Vagina (tissue), 2 donors: ENCODE measurements at places on chromosomes 16 and 17.

- DNase-seq = no peak
These were observed 188.4 kb upstream of the NLRP1 start for GRCh38 chr17:5772720-5773119.

DNA sequence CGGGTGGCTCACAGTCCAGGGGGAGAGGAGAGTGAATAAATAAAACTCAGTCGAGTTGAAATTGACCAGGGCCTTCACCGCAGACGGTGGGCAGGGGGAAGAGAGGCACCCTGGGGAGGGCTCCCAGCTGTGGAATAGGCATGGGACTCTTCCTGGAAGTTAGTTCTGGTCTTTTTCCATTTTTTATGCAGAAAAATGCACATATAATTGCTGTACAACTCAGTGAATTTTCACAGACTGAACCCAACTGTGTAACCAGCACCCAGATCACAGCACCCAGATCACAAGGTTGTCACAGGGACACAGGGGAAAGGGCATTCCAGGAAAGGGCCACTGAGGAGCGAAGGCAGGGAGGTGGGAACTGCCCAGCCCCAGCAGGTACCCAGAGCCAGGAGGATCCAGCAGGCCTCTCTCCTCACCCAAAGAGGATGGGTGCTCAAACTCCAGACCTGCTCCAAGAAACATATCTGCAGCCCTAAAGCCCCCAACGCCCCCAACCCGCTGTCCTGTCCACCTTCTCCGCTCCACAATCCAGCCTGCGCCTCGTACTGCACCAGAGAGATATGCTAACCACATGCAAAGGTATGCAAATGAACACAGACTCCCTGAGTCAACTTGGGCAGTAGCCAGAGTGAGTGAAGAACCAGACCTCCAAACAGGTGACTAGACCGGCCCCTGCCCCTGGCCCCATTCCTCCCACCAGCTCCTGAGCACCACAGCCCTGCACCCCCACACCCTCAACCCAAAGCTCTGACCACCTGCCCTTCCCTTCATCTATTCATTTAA, 29.1 kb upstream of the EIF1 start:
- DNase-seq = no peak

DNA sequence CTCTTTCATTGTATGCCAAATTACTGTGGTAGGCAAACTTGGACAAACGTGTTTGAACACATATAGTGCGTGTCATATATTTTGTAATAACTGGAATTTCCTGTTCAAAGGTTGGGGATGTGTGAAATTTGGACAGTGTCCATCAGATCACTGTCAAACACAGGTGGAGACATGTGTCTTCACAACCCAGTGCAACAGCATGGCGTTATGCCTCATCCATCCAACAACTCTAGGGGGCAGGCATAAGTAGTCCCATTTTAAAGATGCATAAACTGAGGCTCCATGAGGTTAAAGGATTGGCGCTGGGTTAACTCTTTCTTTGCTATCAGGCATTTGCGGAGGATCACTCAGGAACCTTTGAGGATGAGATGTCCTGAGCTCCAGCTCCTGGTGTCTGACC, 103.7 kb downstream of the RBFOX1 start:
- DNase-seq = no peak

DNA sequence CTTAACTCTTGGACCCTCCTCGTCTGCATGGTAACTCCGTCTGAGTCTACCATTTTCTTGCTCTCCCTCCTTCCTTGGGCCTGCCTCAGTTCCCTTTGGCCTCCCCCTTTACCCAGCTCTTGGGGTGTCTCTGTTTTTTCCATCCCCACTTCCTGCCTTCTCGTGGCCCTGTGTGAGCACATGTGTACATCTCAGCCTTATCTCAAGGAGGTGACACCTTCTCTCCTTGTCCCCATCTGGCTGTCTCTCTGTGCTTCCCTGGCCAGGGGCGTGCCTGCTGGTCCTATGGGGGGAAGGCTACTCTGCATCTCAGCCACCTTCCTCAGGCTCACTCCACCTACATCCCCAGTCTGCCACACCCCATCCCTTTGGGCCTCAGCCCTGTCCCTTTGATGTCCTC, 6.6 kb downstream of the CTF1 start:
- DNase-seq = no peak

DNA sequence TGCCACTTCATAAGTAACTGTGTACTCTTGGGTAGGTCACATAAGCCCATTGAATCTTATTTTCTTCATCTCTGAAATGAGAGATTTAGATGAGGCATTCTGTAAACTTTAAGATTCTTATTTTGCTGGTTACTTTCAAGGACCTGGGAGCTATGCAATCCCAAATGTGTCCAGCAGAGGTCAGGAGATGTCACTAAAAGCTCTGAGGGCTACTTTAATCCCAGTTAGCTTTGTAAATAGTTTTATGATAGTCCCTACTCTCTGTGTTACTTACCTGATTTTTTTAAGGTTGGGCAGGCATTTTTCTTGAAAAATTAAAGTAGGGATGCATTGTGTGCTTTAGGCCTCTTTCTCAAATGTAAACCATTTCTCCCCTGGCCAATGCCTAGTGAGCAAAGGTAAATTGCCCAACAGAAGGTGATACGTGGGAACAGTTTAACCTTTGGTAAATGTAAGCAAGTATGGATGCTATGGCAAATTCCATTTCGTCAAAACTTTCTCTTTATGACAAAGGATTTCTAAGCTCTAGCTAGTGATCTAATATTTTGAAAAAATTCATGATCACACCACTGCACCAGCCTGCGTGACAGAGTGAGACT, 57.1 kb upstream of the WSB1 start:
- DNase-seq = no peak

GRCh38 chr17:15447928-15448579, 19.4 kb downstream of the CDRT4 start:
- no peak for DNase-seq

DNA sequence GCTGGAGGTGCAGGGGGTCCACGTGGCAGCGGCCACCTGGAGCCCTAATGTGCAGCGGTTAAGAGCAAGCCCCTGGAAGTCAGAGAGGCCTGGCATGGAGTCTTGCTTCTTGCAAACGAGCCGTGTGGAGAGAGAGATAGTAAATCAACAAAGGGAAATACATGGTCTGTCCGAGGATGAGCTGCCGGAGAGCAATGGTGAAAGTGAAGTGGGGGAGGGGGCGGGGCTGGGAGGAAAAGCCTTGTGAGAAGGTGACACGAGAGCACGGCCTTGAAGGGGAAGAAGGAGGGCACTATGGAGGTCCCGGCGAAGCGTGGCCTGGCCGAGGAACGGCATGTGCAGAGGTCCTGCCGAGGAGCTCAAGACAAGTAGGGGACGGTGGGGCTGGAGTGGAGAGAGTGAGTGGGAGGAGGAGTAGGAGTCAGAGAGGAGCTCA, 6.0 kb upstream of the SERPINF1 start:
- DNase-seq = no peak

- DNase-seq = no peak
These were observed 30.4 kb downstream of the KDM8 start for GRCh38 chr16:27233731-27234130.

- no peak for DNase-seq
These were observed 191.7 kb downstream of the CEP112 start for GRCh38 chr17:66000216-66000615.

DNA sequence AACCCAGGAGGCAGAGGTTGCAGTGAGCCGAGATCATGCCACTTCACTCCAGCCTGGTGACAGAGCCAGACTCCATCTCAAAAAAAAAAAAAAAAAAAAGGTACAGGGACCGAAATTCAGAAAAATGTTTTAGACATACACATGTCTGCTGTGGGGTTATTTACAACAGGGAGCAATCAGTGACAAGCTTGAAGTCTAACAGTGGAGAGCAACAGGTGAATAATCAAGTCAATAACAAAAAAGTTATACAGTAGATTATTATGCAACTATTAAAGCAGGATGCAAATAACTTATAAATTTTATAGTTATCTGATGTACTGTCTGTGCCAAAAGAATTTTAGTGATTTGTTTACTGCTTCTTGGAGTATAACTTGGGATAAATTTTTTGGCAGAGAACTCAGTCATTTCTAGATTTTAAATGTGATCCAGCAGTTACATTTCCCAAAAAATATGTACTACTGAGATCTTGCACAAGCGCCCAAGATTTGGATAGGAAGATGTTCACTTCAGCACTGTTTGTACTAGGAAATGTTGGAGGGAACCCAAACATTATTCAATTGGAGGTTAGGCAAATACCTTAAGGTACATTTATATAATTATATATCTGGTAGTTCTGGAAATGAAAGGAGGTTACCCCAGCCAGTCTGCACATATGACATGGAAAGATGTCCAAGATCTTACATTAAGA, 34.1 kb downstream of the EEF2K start:
- DNase-seq = no peak

GRCh38 chr17:56319531-56319930, 166.3 kb downstream of the ANKFN1 start:
- no peak for DNase-seq

DNA sequence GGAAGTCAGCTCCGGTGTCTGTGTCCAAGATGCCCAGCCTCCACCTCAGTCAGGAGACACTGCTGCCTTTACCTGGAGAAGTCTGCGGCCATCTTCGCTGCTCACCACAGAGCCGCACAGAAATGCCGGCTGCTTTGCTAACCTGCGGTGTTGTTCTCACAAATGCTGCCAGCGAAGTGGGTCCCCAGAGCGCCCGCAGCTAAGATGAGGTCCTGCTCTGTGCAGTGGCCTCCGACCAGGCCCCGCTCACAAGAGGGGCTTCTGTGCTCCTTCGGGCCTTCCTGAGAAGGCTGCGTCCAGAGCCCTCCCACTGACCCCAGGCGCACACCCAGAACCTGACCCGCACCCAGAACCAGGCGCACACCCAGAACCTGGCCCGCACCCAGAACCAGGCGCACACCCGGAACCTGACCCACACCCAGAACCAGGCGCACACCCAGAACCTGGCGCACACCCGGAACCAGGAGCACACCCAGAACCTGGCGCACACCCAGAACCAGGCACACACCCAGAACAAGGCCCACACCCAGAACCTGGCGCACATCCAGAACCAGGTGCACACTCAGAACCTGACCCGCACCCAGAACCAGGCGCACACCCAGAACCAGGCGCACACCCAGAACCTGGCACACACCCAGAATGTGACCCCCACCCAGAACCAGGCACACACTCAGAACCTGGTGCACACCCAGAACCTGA, 51.5 kb upstream of the FASN start:
- no peak for DNase-seq

- DNase-seq = no peak
These were observed 41.2 kb downstream of the NFATC3 start for GRCh38 chr16:68126395-68126794.

GRCh38 chr16:49274591-49274990, 7.0 kb downstream of the CBLN1 start:
- no peak for DNase-seq

DNA sequence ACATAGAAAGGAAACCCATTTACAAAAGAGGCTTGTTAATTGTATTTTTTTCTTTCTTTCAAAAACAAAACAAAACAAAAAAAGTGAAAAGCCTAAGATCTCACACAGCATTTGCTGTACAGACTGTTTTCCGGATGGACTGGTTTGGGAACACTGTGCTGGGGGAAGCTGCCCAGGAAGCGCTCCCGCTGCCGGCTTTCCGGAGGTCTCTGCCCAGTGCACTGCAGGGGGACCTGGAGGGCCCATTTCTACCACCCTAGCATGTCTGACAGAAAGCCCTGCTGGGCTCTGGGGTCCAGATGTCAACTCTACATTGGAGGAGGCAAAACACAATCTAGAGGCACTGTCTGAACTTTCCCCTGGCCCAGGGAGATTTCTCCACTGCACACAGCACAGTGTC, 26.3 kb upstream of the CLEC18B start:
- no peak for DNase-seq

DNA sequence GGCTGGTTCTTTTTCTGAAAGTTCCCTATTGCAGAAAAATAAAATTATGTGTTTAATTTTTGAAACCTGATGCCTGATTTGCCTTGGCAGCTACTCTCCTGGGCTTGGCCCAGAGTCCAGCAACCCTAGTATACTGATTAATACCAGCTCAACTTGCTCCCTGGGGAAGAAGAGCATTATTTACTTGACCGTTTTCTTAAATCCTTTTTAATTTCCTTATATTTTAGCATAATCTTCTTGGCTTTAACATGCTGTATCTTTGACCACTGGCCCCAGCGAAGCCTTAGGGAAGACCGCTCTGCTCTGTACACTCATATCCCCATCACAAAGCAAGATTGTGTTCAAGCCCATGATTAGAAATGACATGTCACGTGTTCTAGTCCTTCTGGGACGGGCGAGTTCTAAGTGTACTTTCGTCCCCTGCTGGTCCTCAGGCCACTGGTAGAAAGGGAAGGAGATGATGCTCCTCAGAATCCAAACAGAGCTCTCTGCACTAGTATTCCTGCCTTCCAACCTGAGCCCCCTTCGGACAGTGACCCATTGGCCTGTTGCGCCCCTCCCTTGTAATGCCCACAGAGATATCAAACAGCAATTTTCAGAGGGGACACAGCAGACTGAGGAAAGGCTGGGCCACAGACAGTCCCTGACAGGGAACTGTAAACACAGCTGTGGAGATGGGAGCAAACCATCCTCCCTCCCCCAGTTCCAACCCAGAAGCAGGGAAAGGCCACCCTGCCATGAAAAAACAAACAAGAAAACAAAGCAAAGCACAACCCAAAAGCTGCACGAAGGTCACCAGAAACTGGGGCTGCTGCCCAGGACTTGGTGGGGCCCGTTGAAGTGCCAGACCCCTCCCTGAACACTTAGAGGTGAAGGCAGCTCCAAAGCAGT, 4.3 kb upstream of the EZH1 start:
- DNase-seq = no peak

GRCh38 chr17:77456271-77456950, 315.6 kb downstream of the SEC14L1 start:
- DNase-seq = no peak

DNA sequence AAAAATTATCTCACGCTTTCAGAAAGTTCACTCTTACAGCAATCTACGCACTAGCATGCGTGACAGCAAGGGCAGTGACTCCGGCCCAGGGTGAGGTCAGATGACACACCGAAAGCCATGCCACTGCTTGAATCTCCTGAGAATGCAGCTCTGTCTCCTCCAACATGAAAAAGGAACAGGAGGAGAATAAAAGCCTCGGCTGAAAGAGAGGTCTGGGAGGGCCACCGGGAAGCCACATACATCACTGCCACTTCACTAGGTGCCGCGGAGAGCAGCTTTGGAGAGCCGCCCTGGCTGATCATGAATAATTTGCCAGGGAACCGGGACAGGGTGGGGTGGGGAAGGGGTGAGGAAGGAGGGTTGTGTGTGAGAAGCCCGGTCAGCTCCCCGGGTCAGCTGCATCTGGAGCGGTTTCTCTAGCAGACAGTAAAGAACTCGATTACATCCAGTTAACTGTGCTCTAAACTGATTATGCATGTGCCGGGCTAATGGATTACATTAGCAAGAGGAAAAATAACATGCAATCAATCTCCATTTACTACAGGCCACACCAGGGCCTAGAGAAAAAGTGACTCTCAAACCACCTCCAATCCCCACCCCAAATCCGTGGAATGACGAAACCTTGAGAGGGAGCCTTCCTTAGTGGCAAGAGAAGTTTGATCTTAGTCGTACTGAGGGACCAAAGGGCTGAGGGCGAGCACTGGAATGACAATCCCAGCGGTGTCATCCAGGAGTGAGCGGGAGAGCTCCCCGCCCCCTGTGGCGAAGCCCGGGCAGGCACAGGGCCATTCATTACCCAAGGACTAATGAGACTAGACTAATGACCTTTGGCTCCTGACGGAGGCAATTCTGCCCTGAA, 100.3 kb downstream of the ZFHX3 start:
- no peak for DNase-seq

- no peak for DNase-seq
These were observed 28.2 kb downstream of the ADAMTS18 start for GRCh38 chr16:77406680-77407079.
